ENCODE measurements at places on chromosomes 1 and 21.

DNA sequence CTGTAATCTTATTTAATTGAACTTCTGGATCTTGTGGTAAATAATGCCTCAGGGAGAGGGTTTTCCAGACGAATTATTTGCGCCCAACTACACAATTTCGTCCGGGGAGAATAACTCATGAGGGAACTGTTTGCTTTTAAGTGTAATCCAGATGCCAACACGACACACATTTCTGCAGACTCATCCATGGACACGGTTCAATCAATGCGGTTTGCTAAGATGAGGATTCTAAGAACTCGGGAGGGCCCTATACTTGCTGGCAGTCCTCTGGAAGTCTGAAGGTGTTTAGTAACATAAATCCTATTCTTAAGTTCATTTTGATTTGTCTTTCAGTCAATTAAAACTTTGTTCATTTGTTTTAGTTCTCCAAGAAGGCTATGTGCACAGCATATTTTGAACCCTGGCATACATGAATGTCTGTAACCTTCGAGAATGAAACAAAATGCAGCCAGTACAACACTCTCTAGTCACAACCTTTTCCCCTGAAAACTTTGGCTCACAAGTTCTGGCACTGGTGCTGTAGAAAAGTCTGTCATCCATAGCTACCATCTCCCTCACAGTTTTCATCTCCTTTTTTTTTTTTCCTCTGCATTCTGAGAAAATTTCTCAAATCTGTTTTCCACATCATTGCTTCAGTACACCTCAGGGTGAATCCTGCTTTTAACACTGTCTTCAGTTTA lies 38.8 kb downstream of the DIPK1A start:
- no peak for DNase-seq

DNA sequence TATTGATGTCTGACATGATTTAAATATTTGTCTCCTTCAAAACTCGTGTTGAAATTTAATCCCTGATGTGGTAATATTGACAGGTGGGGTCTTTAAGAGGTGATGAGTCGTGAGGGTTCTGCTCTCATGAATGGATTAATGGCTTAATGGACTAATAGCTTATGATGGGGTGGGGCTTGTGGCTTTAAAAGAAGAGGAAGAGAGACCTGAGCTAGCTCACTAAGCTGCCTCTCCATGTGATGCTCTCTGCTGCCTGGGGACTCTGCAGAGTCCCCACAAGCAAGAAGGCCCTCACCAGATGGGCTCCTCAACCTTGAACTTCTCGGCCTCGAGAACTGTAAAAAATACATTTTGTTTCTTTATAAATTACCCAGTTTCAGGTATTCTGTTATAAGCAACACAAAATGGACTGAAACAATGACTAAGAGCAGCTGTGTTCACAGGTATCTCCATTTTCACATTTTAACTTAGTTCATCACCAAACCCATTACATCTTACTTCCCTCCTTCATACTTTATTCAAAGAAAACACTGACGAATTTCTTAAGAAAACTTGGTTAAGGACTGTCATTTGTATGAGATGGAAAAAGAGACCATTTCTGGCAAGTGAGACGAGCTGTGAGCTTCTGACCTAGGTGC lies 12.1 kb upstream of the AIM2 start:
- DNase-seq: no peak

GRCh38 chr1:210374600-210374953 lies 45.9 kb downstream of the HHAT start:
- DNase-seq: no peak

- no peak for DNase-seq
These were observed 5.0 kb upstream of the RPL5 start for GRCh38 chr1:92826792-92827191.

DNA sequence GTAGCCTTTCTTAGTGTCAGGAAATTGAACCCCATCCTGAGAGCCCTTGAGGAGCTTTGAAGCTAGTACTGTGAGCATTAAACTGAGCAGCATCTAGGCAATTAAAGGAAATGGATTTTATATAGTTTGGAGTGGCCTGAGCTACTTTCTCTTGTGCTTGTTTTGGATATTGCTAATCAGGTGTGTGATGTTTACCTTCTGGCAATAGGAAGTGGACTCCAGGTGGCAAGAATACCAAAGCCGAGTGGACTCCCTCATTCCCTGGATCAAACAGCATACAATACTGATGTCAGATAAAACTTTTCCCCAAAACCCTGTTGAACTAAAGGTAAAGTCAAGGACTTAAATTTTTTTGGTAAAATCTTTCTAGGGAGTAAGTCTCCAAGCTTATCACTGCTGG lies 79.4 kb downstream of the MACF1 start:
- no peak for DNase-seq

Data from NCI-H1436 treated with DMSO at 0.1 percent for 48 hours (cell line).